ENCODE measurements at places on chromosomes 5 and 9. TPM values are rescaled to one million over a fixed set of nuclear protein-coding genes. Genes with fewer than 3 reads are reported as not detected.

Gene CCL28
- total RNA-seq = 12.2 TPM

Gene SV2C
- 0.88 TPM for total RNA-seq

Gene MYMK
- not detected for total RNA-seq

Gene SPDL1
- total RNA-seq = 45.8 TPM

Gene OTP
- not detected for total RNA-seq

Gene C9orf153
- not detected for total RNA-seq

DNA sequence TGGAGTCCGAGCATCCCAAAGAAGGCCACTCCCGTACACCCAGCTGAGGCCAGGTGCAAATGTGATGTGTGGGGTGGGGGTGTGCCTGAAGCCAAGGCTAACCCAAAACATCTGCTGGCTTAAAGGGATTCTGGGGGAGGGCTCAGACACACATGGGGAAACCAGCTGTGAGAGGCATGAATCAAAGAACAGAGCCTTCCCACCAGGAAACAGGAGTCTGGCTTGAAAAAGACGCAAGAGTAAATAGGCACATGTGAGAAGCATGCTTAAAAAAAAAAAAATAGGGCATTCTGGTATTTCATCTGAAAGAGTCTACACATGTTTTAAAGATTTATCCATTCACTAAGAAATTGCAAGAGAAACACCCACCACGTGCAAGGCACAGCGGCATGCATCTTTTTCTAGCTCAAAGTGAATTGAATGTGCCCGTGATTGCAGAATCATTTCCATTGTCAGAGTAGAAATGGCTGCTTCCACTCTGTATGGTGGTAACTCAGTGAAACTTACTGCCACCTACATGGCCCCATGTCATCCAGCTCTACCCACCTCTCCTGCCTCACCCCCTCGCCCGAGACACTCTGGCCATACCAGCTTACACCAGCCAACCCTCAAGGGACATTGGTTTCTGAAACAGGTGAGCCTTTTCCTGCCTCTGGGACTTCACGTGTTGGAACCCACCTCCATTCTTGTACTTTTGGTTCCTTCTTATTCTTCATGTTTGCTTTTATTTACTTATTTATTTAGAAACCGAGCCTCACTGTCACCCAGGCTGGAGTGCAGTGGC is 71.5 kb downstream of the SEMA5A start:
- H3K4me3 ChIP-seq = no peak overlapping the region
- H3K36me3 ChIP-seq = no peaks in the 10 kb centered on the region
- no peak for DNase-seq
- H3K27ac ChIP-seq = no peak overlapping the region
- no peaks in the 10 kb centered on the region for H3K27me3 ChIP-seq

- no peak for DNase-seq
- no peaks in the 10 kb centered on the region for H3K27me3 ChIP-seq
- no peaks in the 10 kb centered on the region for H3K36me3 ChIP-seq
- H3K4me1 ChIP-seq = no peaks in the 10 kb centered on the region
Observed at GRCh38 chr5:2441495-2442180, 309.8 kb downstream of the IRX2 start.

- no peaks in the 10 kb centered on the region for H3K36me3 ChIP-seq
- H3K27me3 ChIP-seq = no peaks in the 10 kb centered on the region
- H3K4me1 ChIP-seq = no peaks in the 10 kb centered on the region
Observed at GRCh38 chr5:9712911-9713310, 82.8 kb upstream of the TAS2R1 start.

- H3K4me1 ChIP-seq = peaks cover 31% of the 10 kb centered on the region
- peak; percentile 43 for DNase-seq
- H3K27me3 ChIP-seq = no peaks in the 10 kb centered on the region
Observed at GRCh38 chr5:173016598-173017046, 33.1 kb downstream of the ATP6V0E1 start.

GRCh38 chr5:118552146-118552545 is 436.2 kb downstream of the DTWD2 start:
- H3K36me3 ChIP-seq = no peaks in the 10 kb centered on the region
- no peak for DNase-seq
- no peak overlapping the region for H3K4me3 ChIP-seq

DNA sequence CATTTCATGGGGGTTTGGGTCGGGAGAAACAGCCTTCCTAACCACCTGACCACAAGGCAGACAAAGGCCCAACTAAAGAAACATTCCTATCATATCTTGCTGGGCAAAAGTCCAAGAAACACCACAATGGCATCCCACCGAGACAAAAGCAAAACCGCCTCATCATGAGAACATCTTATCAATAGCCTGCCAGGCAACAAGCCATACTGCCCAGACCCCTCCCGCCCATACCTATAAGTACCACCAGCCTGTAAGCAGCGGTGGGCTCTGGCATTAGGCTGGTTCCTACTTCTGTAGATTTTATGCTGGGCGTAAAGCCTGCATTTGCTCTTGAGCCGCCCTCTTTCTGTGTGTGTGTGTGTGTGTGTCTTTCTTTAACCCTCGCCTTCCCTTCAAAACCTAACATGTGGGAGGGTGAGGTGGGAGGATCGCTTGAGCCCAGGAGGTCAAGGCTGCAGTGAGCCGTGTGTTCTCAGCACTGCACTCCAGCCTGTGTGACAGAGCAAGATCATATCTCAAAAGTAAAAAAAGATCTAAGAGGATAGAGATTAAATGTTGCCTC is 56.9 kb downstream of the PDE6A start:
- no peak overlapping the region for H3K4me3 ChIP-seq
- no peak overlapping the region for H3K27ac ChIP-seq
- H3K27me3 ChIP-seq = no peaks in the 10 kb centered on the region
- peaks cover 16% of the 10 kb centered on the region for H3K4me1 ChIP-seq
- no peaks in the 10 kb centered on the region for H3K36me3 ChIP-seq

DNA sequence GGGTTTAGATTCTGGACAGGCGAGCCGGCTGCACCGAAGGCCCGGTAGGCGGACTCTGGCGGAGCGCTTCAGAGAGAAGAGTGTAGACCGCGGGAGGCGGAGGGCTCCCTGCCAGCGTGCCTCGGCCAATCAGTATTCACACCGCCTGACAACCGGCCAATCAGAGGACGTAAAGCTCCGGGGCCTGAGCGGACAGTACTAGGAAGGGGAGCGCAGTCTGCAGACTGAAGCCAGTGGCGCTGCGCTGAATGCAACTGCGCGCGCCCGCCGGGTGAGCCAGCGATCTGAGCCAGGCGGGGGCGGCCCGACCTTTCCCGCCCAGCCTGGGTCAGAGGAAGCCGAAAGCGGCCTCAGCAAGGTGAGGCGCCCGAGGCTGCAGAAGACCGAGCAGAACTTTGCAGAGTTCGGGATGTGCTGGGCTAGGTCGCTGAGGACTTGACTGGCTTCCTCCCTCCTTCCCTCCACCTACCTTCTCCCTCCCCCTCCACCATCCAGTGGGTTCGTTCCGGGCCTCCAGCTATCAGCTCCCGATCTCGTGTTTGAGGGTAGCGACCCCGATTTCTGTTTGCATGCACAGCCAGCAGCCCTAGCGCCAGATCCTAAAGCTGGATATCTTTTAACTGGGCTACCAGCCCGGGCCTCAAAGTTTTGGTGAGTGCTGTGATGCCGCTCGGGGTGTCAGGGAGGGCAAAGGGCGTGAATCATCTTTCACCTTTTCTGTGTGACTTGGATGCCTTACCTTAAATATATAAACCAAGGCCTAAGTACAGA is at the start of gene DMRT2:
DMRT2 (plus strand) TSS at position 233 of the 771 bp plus-strand sequence. CDS start 1,257 bp downstream, outside the sequence.
- peaks cover 13% of the 10 kb centered on the region for H3K4me1 ChIP-seq
- H3K36me3 ChIP-seq = peaks cover 19% of the 10 kb centered on the region
- peak; percentile 79 for DNase-seq
- H3K27ac ChIP-seq = peak within 1 kb of the TSS; percentile 58
- H3K27me3 ChIP-seq = peaks cover 28% of the 10 kb centered on the region

GRCh38 chr9:33249983-33250382 is 10.0 kb downstream of the SPINK4 start:
- H3K4me3 ChIP-seq = no peak overlapping the region
- DNase-seq = no peak
- H3K27ac ChIP-seq = no peak overlapping the region
- H3K36me3 ChIP-seq = peaks cover 5% of the 10 kb centered on the region

GRCh38 chr5:95768731-95769130 is 37.6 kb downstream of the RHOBTB3 start:
- no peak overlapping the region for H3K27ac ChIP-seq
- no peak for DNase-seq
- H3K27me3 ChIP-seq = no peaks in the 10 kb centered on the region
- H3K4me3 ChIP-seq = no peak overlapping the region
- no peaks in the 10 kb centered on the region for H3K36me3 ChIP-seq
- H3K4me1 ChIP-seq = no peaks in the 10 kb centered on the region

DNA sequence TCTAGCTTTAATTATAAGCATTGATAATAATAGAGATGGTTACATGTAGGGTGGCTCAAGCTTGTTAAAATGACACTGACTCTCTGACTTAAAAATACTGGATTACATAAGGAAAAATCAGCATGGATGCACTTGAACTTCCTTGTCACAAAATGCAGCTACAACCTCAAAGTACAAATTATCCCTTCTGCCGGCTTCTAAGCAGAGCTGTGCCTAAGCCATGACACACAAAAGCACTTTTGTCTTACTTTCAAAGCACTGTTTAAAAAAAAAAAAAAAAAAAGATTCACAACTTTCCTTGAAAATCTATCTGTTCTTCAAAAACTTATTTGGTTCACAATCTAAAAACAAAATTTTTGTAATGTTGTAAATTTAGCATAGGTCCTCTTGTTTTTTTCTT is 36.4 kb upstream of the ZFAND5 start:
- H3K4me3 ChIP-seq = no peak overlapping the region
- no peak for DNase-seq
- H3K4me1 ChIP-seq = peaks cover 1% of the 10 kb centered on the region
- no peaks in the 10 kb centered on the region for H3K27me3 ChIP-seq
- H3K27ac ChIP-seq = no peak overlapping the region
- peaks cover under 1% of the 10 kb centered on the region for H3K36me3 ChIP-seq

All from Calu3 (cell line).